Hematopoietic multipotent progenitor cell treated with erythropoietin and hydrocortisone succinate and interleukin-3 and kit ligand, for 6 days (in vitro differentiated cells): ENCODE measurements at places on chromosomes 1 and 21.

GRCh38 chr1:175128523-175128922, 60.9 kb downstream of the TNN start:
- no peak for DNase-seq

- no peak for DNase-seq
These were observed 82.2 kb downstream of the FMN2 start for GRCh38 chr1:240173836-240174235.

DNA sequence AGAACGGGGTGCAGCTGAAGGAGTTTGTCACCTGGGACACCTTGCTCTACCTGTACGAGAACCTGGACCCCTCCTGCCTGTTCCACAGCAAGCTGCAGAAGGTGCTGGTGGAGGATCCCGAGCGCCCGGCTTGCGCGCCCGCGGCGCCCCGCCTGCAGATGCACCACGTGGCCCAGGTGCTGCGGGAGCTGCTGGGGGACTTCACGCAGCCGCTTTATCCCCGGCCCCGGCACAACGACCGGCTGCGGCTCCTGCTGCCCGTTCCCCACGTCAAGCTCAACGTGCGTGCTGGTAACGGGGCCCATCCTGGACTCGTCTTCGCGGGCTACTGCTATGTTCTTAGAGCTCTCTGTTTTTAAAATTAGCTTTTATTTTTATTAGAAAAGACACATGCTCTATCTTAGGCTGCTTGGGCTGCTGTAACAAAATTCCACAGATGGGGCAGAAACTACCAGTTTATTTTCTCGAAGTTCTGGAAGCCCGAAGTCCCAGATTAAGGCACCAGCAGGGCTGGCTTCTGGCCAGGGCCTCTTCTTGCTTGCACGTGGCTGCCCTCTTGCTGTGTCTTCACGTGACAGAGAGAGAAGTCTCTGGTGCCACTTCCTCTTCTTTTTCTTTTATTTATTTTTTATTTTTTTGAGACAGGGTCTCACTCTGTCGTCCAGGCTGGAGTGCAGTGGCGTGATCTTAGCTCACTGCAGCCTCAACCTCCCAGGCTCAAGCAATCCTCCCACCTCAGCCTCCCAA, 38.1 kb downstream of the TRPM2 start:
- peak; percentile 65 for DNase-seq

DNA sequence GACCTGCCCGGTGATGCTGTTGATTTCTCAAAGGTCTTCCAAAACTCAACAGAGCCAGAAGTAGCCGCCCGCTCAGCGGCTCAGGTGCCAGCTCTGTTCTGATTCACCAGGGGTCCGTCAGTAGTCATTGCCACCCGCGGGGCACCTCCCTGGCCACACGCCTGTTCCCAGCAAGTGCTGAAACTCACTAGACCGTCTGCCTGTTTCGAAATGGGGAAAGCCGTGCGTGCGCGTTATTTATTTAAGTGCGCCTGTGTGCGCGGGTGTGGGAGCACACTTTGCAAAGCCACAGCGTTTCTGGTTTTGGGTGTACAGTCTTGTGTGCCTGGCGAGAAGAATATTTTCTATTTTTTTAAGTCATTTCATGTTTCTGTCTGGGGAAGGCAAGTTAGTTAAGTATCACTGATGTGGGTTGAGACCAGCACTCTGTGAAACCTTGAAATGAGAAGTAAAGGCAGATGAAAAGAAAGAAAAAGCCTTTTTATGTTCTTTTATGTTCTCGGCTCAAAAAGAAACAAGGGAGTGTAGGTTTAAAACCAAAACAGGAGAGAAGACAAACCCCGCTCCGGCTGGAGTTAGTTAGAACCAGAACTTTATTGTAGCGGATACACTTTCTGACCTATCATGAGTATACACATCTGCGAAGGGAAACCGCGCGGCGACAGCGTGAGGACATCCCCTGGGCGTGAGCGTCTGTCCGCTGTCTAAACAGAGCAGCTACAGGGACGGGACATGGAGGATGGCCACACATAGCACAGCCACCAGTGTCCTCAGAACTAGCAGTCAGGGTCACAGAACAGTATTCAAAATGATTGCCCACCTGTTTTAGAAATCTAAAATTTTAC, 77.1 kb downstream of the PIK3CD start:
- DNase-seq = no peak

GRCh38 chr1:242447689-242448088, 76.8 kb downstream of the PLD5 start:
- no peak for DNase-seq
